IMR-90 (cell line): ENCODE measurements at places on chromosomes 3 and 15. TPM values are rescaled to one million over a fixed set of nuclear protein-coding genes. Genes with fewer than 3 reads are reported as not detected.

DNA sequence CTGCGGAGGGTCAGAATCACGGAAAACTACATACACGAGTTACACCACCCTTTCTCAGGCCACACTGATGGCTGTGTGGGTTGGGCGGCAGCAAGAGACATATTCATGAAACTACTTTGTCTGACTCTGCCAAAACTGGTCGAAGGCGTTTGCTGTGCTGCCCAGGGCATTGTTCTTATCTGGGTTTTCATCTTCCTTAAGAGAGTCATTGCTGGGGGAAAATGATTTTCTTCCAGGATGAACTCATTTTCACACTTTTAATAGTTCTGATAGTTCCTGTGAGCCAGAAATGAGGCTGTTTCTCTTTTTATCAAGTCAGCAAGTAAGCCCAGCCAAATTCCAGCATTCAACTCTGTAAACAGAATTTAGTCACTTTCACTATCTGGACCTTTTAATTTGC lies 47.6 kb downstream of the TRIM71 start:
- no peak overlapping the region for H3K27ac ChIP-seq
- peaks cover 20% of the 10 kb centered on the region for H3K27me3 ChIP-seq
- no peaks in the 10 kb centered on the region for H3K36me3 ChIP-seq

DNA sequence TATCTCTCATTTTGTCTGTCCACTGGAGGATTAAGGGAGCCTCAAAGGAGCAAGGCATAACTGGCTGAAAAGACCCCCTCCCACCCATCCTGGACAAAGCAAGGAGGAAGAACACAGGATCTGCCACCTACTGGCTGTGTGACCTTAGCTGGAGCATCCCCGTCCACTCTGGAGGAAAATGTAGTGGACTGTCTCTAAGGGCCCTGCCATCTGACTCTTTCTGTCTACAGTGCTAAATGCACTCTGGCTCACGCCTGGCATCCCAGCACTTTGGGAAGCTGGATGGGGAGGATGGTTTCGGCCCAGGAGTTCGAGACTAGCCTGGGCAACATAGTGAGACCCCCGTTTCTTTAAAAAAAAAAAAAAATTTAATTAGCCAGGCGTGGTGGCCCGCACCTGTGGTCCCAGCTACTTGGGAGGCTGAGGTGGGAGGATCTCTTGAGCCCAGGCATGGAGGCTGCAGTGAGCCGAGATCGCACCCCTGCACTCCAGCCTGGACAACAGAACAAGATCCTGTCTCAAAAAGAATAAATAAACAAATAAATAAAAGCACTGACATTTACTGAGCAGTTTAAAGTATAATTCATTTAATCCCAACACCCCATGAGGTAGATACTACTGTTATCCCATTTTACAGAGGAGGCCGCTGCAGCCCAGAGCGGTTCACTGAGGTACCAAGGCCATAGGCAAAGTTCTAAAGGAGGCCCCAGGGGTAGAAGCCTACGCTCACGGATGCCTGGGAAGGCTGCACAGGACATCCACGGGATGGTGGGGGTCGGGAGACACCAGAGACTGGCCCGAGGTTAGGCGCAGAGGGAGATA lies 1.1 kb downstream of the TBC1D2B start:
- no peaks in the 10 kb centered on the region for H3K27me3 ChIP-seq
- H3K27ac ChIP-seq = peak overlapping the region; percentile 97
- DNase-seq = no peak
- peaks cover 9% of the 10 kb centered on the region for H3K4me1 ChIP-seq
- peaks cover 2% of the 10 kb centered on the region for H3K36me3 ChIP-seq

GRCh38 chr15:79775821-79776220 lies 121.0 kb downstream of the MTHFS start:
- no peak overlapping the region for H3K27ac ChIP-seq
- peaks cover 3% of the 10 kb centered on the region; the same call in 1 of the 2 replicates for H3K27me3 ChIP-seq
- H3K36me3 ChIP-seq = no peaks in the 10 kb centered on the region

DNA sequence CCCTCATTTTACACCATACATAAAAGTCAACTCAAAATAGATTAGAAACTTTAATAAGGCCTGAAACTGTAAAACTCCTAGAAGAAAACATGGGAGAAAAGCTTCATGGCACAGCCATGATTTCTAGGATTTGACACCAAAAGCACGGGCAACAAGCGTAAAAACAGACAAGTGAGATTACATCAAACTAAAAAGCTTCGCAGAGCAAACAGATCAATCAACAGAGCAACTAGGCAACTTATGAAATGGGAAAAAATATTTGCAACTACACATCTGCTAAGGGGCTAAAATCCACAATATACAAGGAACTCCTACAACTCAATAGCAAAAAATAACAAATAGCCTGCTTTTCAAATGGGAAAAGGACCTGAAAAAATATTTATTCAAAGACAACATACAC lies 26.1 kb downstream of the ZNF148 start:
- H3K27ac ChIP-seq = no peak overlapping the region
- DNase-seq = no peak
- no peak overlapping the region for H3K4me3 ChIP-seq
- H3K4me1 ChIP-seq = peaks cover 4% of the 10 kb centered on the region; the same call in 1 of the 2 replicates

AVEN gene
- 17.6 and 26.4 TPM in 2 replicates for total RNA-seq

CYP11A1 gene
- 0.18 and 0.28 TPM in 2 replicates for total RNA-seq
